ENCODE measurements at places on chromosomes 11 and 22.

DNA sequence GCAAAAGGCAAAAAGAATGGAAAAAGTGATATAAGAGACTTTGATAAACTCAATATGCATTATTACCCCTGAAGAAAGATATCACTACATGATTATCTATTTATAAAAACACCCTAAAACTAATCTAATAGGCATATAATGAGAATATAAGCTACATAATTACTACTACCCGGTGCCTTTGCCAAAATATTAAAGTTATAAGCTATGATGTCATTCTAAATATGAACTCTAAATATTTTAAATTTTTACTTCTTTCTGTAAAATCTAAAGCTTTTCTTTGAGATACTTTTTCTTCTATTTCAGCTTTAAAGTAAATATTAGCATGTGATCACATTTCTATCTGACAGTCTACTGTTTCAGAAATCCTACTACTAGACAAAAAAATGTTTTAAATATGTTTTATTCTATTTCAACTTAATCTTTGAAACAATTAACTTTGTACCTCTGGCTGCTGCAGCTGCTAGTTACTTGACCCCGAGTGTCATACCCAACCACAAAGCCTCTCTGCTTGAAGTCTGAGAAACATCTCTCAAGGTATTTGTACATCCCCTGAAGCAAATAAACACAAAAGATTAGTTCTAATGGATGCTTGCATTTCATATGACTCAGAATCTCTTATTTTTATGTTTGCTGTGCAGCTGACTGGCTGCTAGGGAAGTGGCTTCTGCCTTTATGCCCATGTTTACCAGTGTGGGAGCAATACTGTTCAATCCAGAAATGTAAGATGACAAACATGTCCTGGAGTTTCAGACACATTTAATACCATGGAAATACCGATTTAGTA lies 26.8 kb downstream of the PGM2L1 start:
- no peak for DNase-seq
- no peak overlapping the region for H3K27ac ChIP-seq
- no peaks in the 10 kb centered on the region for H3K27me3 ChIP-seq
- H3K4me1 ChIP-seq, result no peaks in the 10 kb centered on the region
- no peaks in the 10 kb centered on the region for H3K36me3 ChIP-seq

DNA sequence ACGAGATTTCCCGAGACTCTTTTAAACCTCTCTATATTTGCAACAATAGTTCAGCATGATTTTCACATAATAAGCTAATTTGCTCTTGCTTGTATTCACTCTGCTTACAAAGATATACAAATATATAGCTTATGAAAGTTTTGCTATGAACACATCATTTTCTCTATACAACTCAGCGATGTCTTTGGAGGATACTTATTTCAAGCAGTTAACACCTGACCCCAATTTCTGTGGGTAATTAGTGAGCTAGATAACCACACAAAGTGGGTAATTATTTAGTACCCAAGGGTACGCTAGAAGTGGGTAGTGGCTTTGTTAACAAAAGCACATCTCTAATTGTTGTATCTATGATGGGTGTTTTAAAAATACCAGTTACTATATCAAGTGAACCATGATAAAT lies 12.3 kb downstream of the BLID start:
- no peak overlapping the region for H3K4me3 ChIP-seq
- no peak overlapping the region for H3K27ac ChIP-seq
- no peaks in the 10 kb centered on the region for H3K36me3 ChIP-seq

- H3K27me3 ChIP-seq, result peaks cover 15% of the 10 kb centered on the region
- H3K36me3 ChIP-seq, result no peaks in the 10 kb centered on the region
- no peak overlapping the region for H3K4me3 ChIP-seq
- DNase-seq, result no peak
Measured at GRCh38 chr11:116510886-116511650, 261.7 kb downstream of the BUD13 start.

DNA sequence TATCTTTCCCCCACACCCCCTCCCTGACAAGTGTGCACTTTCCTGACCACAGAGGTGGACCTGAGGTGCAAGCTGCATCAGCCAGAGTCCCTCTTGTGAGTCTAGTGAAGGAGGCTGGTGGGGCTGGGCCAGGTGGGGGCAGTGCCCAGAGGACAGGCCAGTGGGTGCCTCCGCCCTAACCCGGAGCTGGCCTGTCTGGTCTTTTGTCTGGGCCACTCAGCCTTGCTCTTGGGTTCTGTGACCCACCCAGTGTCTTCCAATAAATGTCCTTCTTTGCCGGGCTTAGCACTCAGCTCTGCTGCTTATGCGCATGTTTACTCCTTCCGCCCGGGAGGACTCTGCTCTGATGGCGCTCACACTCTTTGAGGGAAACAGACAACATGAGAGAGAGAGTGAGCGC lies 526.2 kb downstream of the TBC1D22A start:
- no peak for DNase-seq
- H3K4me1 ChIP-seq, result no peaks in the 10 kb centered on the region
- H3K36me3 ChIP-seq, result no peaks in the 10 kb centered on the region
- no peak overlapping the region for H3K27ac ChIP-seq
- no peaks in the 10 kb centered on the region for H3K27me3 ChIP-seq

DNA sequence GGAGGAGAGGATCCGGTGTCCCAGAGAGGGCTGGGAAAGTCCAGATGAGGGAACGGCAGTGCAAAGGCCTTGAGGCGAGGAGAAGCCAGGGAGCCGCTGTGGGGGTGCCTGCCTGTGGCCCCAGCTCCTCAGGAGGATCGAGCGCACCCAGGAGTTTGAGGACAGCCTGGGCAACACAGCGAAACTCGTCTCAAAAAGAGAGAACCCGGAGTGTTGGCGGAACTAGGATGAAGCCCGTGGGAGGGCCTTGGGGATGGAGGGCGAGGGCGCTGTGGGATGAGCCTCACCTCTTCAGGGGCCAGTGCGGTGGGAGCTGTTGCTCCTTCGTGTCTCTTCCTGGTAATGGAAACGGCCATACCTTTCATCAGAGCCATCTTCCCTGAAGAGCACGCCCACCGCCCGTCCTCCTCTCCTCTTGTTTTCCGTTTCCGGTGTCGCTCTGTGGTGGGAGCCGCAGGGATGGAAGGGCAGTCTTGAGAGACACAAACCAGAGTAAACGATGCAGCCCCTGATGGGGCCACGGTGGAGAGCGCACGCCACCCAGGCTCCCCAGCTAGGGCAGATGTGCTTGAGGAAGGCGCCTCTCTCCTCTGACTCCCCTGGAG lies 15.7 kb downstream of the TRMU start:
- peaks cover 3% of the 10 kb centered on the region for H3K4me1 ChIP-seq
- H3K27ac ChIP-seq, result no peak overlapping the region
- H3K4me3 ChIP-seq, result no peak overlapping the region
- H3K36me3 ChIP-seq, result peaks cover 41% of the 10 kb centered on the region

- peaks cover 30% of the 10 kb centered on the region for H3K4me1 ChIP-seq
Measured at GRCh38 chr11:88411265-88411664, 73.7 kb upstream of the CTSC start.

Data from activated naive CD8-positive, alpha-beta T cell treated with anti-CD3 and anti-CD28 coated beads, Interleukin-2, amount 50 U/mL, for 24 hours (primary cell).